Left lung (tissue), 14 donors: ENCODE measurements at places on chromosomes 1 and 21.

GRCh38 chr1:203402629-203403337 lies 51.9 kb upstream of the FMOD start:
- H3K27ac ChIP-seq, result peak overlapping the region; percentile 60
- DNase-seq, result peak; percentile 93
- peaks cover 10% of the 10 kb centered on the region for H3K27me3 ChIP-seq
- no peaks in the 10 kb centered on the region for H3K36me3 ChIP-seq
- peaks cover 10% of the 10 kb centered on the region for H3K4me1 ChIP-seq

- no peak overlapping the region for H3K4me3 ChIP-seq
- H3K4me1 ChIP-seq, result no peaks in the 10 kb centered on the region
- H3K27me3 ChIP-seq, result no peaks in the 10 kb centered on the region
- H3K27ac ChIP-seq, result no peak overlapping the region
These were observed 237.8 kb downstream of the LTN1 start for GRCh38 chr21:28754862-28755261.

DNA sequence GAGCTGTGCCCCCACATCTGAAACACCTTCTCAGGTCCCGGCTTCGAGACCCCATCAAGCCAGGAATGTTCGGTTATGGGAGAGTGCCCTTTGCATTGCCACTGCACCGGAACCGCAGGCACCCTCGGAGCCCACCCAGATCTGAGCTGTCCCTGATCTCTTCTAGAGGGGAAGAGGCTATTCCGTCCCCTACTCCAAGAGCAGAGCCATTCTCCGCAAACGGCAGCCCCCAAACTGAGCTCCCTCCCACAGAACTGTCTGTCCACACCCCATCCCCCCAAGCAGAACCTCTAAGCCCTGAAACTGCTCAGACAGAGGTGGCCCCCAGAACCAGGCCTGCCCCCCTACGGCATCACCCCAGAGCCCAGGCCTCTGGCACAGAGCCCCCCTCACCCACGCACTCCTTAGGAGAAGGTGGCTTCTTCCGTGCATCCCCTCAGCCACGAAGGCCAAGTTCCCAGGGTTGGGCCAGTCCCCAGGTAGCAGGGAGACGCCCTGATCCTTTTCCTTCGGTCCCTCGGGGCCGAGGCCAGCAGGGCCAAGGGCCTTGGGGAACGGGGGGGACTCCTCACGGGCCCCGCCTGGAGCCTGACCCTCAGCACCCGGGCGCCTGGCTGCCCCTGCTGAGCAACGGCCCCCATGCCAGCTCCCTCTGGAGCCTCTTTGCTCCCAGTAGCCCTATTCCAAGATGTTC lies 4.3 kb downstream of the ADAMTSL4 start:
- peak overlapping the region; percentile 89 for H3K27ac ChIP-seq
- H3K4me3 ChIP-seq, result no peak overlapping the region
- no peak for DNase-seq
- peaks cover 65% of the 10 kb centered on the region for H3K4me1 ChIP-seq
- H3K36me3 ChIP-seq, result no peaks in the 10 kb centered on the region
- H3K27me3 ChIP-seq, result no peaks in the 10 kb centered on the region

DNA sequence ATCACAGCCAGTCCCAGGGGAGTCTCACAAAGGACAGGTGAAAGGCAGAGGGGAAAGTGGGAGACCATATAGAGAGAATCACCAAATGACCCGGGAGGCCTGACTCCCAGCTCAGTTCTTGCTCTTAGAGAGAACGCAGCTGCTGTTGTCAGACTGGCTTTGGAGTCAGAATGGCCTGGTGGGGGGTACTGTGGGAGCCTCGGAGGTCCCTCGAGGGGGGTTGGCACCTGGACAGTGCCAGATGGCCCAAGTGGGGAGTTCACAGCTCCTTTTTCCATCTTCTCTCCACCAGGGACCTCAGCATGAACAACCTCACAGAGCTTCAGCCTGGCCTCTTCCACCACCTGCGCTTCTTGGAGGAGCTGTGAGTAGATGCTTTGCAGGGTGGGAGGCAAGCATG lies 31.5 kb downstream of the LGR6 start:
- no peaks in the 10 kb centered on the region for H3K4me1 ChIP-seq
- H3K27ac ChIP-seq, result no peak overlapping the region
- H3K27me3 ChIP-seq, result no peaks in the 10 kb centered on the region
- H3K4me3 ChIP-seq, result no peak overlapping the region

GRCh38 chr1:160406131-160406968 lies 6.0 kb downstream of the VANGL2 start:
- DNase-seq, result no peak
- peaks cover 9% of the 10 kb centered on the region for H3K4me1 ChIP-seq
- no peak overlapping the region for H3K4me3 ChIP-seq
- peaks cover 9% of the 10 kb centered on the region for H3K27me3 ChIP-seq
- H3K27ac ChIP-seq, result no peak overlapping the region
- H3K36me3 ChIP-seq, result no peaks in the 10 kb centered on the region

GRCh38 chr1:150873521-150873920 lies 2.9 kb downstream of the ARNT start:
- DNase-seq, result no peak
- H3K27ac ChIP-seq, result no peak overlapping the region
- H3K27me3 ChIP-seq, result no peaks in the 10 kb centered on the region
- no peaks in the 10 kb centered on the region for H3K36me3 ChIP-seq
- H3K4me1 ChIP-seq, result peaks cover 8% of the 10 kb centered on the region
